Dermis microvascular lymphatic vessel endothelial cell (primary cell): ENCODE measurements at places on chromosomes 2 and 18.

DNA sequence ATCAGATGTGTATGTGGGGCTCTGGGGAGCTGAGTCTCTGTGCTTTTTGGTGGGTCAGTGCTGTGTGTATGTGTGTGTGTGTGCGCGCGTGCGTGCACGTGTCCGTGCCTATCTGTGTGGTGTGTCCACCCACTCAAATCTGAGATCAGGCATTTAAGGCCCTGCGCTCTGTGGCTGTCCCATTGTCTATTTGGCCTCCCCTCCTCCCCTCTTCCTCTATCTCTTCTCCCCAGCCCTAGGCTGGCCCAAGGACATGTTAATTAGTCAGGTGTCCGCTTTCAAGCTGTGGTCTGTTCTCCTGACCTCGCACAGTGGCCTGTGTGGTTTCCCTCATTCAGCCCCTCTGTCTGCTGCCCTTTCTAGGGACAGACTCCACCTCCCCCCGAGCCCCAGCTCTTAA, 136.4 kb downstream of the DYSF start:
- no peak for DNase-seq

GRCh38 chr2:12178289-12179080, 432.1 kb downstream of the LPIN1 start:
- DNase-seq = no peak

GRCh38 chr2:208134928-208135586, 5.4 kb upstream of the CRYGC start:
- DNase-seq = no peak

GRCh38 chr2:196117214-196117705, 48.6 kb upstream of the DNAH7 start:
- DNase-seq = no peak

- no peak for DNase-seq
Observed at GRCh38 chr2:197993830-197994229, 189.4 kb downstream of the PLCL1 start.

GRCh38 chr2:182020286-182021070, 34.8 kb downstream of the PPP1R1C start:
- DNase-seq = no peak

DNA sequence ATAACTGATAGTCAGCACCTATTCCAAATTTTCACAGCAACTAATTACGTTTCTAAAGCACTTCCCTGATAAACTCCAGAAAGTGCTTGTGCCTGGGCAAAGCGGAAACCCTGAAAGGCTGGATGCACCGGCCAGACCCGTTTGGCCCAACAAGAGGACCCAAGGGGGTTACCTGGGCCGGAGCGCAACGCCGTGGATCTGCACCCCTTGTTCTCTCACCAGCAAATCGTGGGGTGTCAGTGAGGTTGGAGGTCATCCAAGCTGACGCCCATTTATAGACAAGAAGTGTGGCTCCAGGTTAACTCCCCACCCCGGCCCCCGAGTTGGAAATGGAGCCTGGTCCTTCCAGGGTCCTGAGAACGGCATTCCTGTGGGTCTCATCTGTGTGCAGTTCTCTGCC, 167.0 kb upstream of the HDAC4 start:
- DNase-seq = no peak

- no peak for DNase-seq
Observed at GRCh38 chr2:18505703-18506341, 54.6 kb downstream of the RDH14 start.

DNA sequence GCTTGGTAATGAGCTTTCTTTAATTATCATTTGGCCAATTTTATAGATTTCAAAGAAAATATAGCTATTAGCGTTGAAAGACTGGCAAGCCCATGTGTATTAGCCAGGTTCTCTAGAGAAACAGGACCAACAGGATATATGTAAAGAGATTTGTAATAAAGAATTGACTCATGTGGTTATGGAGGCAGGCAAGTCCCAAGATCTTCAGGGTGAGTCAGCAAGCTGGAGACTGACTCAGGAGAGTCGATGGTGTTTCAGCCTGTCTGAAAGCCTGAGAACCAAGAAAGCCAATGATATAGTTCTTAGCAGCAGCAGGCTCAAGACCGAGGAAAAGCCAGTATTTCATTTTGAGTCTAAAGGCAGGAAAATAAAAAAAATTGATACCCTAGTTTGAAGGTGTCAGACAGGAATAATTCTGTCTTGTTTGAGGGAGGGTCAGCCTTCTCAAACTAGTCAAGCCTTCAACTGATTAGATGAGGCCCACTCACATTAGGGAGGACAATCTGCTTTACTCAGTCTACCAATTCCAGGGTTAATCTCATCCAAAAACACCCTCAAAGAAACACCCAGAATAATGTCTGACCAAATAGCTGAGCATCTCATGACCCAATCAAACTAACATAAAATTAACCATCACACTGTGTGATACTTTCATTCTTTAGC, 78.3 kb upstream of the CRIM1 start:
- peak; percentile 6 for DNase-seq

GRCh38 chr2:232327105-232328031, 51.2 kb upstream of the ALPP start:
- DNase-seq = peak; percentile 48

DNA sequence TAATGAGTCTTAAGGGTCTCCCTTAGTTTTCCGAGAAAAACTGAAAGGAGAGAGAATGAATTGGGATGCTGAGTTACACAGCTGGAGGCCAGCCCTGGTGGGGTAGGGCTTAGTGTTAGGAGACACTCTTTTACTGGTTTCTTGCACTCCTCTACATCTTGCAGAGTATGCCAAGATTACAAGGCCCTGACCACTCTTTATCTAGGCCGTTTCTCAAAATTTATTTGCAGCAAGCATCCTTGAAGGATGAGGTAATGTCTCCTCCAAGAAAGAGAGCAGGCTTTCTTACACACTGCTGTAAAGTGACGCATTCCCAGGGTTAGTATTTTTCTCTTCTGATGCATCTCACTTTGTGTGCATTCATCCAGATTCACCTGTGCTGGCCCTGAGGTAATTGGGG, 166.2 kb downstream of the TDRD15 start:
- DNase-seq = no peak

GRCh38 chr18:27609221-27609620, 424.1 kb upstream of the CHST9 start:
- DNase-seq = no peak

GRCh38 chr2:8851811-8852560, 14.6 kb upstream of the KIDINS220 start:
- no peak for DNase-seq

DNA sequence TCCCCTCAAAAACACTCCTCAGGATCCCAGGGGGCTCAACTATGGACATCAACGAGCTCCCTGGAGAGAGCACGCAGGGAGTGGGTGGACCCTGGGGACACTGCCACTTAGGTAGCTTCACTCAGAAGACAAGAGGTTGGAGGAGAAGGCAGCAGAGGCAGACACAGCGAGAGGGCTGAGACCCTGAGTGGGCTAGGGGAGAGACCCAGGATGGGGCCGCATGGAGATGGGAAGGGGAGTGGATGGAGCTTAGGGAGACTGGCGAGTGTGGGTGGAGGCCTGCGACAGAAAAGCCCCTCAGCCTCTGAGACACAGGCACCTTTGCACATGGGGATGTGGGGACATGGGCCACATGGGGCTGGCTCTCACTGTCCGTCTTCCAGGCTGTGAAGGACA, 70.9 kb downstream of the ASB1 start:
- DNase-seq = no peak

GRCh38 chr18:55647331-55647730, 59.3 kb upstream of the TCF4 start:
- DNase-seq = no peak

GRCh38 chr18:69401226-69401971, 711 bp downstream of the DOK6 start:
- peak; percentile 2 for DNase-seq

DNA sequence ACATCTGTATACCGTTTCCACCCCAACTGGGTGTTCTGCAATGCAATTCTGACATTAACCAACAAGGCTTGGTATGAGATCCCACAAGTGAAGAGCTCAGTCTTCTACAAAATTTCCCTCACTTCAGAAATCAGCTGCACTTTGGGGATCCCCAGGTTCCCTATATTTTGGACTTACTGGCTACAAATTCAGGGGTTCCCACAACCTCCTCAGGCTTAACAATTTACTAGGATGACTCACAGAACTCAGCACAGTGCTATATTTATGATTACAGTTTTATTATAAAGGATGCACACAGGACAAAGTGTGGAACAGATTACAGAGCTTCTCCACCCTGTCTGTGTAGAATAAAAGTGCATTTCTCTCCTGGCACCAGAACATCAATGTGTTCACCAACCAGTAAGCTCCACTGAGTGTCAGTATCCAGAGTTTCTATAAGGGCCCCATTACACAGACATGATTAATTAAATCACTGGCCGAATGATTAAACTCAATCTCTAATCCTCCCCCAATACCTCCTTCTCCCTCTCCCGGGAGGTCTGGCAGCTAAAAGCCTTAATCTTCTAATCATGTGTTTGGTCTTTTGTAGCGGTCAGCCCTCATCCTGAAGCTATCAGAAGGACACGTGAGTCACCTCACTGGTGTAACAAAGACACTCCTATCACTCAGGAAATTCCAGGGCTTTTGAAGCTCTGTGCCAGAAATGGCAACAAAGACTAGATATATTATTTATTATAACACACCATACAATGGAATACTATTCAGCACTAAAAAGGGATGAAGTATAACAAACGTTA, 84.6 kb downstream of the SLC66A3 start:
- DNase-seq = peak; percentile 72

DNA sequence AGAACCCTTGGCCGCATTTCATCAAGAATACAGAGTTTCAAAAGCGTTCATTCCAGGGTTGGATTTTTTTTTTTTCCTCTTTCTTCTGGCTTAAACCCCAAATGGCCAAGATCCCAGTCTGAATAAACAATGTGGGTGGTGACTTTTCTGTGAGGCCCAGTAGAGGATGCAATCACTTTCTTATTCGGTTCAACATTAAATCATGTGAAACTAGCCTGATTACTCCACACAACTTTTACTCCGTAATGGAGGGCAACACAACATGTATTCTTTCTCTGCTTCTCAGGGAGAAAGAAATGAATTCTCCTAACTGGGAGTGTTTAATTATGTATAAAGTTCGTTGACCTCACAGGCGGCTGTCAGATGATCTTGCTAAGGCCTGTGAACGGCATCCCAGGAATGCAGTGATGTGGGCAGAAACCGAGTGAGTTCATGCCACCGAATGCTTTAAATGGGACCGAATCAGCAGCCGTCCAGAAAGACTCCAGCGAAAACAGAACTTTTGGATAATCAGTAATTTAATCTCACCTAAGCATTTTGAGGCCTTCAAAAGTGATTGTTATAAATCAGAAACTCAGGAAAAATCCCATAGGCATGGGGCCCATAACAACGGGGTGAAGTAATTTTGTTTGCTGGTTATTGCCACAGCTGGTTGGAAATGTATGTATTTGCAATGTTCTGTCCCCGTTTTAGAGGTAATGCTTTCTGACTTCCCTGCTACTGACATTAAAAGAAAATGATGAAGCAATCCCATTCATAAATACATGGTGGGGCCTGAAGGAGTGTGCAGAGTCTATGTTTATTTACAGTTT, 81.5 kb downstream of the BCL2 start:
- DNase-seq = peak; percentile 11
